Stimulated activated CD8-positive, alpha-beta memory T cell treated with anti-CD3 and anti-CD28 coated beads, Interleukin-12 subunit alpha, Interleukin-12 subunit beta, amount 100 ng/mL, for 4 hours (primary cell): ENCODE measurements at places on chromosomes 1 and 21.

DNA sequence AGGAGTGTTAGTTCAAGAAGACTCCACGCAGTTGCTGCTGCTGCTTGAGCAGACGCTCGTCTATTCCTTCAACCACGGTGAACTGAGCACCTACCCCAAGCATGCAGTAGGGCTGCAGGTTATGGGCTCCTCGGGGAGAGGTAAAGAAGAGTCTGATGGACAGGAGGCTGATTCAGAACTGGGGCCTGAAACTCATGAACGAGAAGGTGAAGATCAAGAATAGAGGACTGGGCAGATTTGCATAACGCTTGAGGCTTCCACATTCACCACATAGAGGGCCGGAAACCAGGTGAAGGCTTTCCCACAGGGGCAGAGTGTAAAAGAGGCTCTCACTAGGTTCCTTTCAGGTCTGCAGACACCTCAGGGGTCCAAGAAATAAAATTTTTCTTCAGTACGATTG, 9.1 kb downstream of the ABCA4 start:
- no peak for DNase-seq

GRCh38 chr1:205240118-205240517, 12.4 kb downstream of the TMCC2 start:
- DNase-seq: no peak

DNA sequence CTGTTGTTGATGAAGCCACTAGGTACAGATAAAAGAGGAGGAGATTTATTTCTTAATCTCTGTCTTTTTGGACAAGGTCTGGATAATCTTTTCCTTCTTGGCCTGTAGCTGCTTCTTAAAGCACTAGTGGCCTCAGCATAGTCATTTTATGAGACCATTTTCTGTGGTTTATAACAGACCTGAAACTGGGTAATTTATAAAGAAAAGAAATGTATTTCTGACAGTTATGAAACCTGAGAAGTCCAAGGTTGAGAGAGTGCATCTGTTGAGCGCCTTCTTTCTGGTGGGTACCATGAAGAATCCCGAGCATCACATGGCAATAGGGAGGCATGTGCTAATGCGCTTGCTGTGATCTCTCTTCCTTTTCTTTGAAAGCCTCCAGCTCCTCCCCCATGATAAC, 36.7 kb upstream of the PDC start:
- DNase-seq: no peak

DNA sequence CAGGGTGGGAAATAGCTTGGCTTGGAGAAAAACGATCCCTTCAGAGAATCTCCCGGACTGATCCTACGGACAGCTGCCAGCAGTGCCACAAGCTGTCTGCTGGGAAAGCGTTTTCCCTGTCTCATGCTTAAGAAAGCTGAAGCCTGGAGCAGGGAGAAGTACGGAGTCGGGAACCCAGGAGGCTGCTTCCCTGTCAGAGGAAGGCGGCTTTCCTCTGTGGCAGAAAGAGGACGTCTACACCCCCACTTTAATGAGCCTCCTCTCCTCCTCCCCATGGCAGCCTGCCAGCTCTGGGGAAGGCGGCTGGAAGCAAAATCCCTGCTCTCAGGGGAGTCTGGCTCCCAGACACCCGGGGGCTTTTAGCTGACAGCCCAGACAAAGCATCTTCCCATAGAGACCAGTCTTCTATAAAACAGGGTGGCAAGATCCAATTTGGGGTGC, 7.3 kb downstream of the KIF21B start:
- no peak for DNase-seq

GRCh38 chr21:42426876-42427480, 23.3 kb downstream of the UBASH3A start:
- DNase-seq: no peak

- DNase-seq: no peak
These were observed 9.4 kb upstream of the CTBS start for GRCh38 chr1:84583648-84584047.

- no peak for DNase-seq
These were observed 107.4 kb downstream of the LMX1A start for GRCh38 chr1:165248969-165249571.

- no peak for DNase-seq
These were observed 46.3 kb upstream of the CACYBP start for GRCh38 chr1:174953285-174954072.

DNA sequence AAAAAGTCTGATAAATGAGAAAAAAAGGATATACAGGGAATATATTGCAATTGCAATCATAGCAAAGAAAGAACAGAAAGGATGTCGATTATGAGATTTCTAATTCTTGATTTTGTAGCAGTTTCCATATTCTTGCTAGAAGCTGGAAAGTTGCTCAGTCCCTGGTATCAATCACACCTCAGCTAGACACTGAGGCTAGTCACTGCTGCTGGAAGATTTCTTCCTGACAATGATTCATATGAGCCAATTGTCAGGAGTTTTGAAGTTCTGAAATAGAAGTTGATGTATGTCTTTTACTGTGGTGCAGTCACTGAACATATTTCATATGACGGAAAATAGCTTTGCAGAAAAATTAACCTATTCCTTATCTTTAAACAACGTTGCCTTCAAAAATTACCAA, 208.4 kb upstream of the C1orf105 start:
- DNase-seq: no peak

GRCh38 chr1:211589782-211590721, 11.1 kb upstream of the SLC30A1 start:
- DNase-seq: no peak

DNA sequence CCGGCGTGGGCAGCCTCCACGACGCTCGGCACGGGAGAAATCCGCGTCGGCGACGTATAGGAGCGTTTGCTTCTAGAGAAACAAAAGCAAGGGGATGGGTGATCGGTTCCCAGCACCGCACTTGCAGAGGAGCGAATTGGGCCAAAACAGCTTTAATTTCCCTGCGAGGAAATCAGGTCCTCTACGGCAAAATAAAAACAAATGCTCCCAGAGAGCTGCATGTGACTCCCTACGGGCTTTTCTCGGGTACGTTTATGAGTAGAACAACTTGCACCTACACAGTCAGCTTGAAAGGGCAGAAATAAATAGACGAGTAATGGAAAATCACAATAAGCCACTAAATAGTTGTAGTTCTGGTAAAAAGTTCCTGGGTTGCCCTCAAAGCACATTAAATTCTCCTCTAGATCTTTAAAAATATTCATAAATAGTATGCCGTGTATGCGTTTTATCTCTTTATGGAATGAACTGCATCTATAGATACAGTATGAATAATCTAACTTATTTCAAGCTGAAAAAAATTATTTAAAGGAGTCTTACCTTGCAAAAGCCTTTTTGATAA, 1.2 kb downstream of the NHLH2 start:
- no peak for DNase-seq

DNA sequence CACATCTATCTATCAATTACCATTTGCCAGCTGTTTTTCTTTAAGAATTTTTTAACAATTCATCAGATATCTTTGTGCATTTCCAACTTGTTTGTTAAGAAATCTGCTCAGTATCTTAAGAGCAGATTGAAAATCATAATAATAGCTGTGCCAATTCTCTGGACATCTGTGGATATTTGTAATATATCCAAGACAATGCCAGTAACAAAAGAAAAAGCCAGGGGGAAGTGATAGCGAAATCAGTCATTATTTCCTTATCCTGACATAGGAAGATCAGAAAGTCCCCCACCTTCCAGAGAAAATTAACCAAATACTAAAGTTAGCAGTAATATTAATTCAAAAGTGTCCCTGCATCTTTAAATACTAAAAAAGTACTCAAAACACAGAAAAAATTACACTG, 217.1 kb downstream of the RERE start:
- DNase-seq: no peak

DNA sequence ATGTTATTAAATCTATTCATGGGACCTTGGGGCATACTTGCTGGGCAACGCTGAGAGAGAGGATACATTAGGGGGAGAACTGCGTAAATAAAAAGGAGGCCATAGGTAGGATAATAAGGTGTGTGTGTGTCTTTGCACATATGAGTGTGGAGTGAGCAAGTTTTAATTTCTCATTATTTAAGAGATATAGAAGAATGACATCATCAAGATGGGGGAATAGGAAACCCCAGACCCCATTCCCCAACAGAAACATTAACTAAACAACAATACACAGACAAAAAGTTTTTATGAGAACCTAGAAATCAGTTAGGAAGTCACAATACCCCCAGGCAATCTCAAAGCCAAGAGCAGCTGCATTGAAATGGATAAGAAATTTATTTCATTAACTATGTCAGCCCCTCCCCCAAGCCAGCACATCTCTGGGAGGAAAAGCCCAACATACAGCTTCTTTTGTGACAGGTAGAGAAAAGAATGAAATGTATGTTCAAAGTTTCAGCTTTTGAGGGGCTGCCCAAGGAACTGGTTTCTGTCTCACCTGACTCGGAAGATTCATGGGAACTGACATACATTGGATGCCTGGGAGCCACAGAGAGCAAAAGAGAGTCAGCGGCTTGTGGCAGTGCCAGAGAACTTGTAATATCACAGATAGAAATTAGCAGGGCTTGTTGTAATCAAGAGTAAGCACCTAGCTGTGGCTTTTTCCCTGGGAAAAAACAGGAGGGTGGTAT, 234.3 kb upstream of the NFIA start:
- no peak for DNase-seq

DNA sequence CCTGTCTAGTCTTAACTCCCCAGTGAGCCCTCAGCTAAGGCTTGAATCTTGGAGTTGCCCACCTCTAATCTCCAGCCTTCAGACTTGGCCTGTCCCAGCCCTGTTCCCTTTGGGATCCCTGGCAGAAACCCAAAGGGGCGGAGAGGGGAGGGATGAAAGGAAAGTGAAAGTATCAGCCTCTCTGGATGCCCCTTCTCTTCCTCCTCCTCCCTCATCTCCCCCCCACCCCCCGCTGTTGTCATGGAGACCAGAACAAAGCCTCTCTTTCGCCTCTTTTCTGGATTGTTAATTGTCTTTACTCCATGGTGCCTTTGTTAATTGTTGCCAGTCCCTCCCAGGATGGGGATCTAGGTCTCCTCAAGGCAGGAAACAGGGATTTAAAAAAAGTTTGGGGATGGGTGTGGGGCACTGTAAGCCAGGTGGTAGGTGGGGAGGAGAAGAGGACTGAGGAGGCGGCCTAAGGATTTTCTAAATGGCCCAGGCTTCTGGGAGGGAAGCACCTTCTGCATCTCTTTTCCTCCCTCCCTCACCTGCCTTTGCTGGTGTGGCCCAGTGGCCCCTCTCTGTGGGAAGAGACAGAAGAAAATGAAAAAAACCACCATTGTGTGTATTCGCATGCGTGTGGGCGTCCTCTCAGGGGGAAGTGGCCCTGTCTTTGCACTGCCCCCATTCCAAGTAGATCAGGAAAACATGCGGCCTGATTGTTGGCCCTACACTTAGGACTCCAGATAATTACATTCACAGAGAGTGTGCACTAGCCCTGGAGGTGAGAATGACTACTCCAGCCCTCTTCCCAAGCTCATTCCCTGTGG, 7.5 kb upstream of the SOX13 start:
- no peak for DNase-seq

GRCh38 chr21:26421724-26422123, 151.4 kb downstream of the CYYR1 start:
- DNase-seq: no peak

DNA sequence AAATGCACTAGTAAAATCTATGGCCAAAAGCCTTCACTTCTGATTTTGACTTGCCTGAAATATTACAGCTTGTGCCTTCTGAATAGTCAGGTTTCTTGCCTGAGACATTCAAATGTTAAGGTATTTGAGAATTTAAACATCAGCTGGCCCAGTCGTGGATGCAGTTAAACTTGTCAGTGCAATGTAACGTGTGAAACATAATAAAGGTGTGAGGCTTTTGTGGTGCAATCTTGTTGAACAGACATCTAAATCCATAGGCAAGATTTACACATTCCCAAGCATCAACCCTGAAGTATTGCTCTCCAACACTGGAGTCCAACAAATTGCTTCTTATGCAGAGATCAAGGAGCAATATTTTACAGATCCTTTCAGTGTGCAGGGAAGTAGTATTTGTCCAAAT, 4.4 kb downstream of the CCN1 start:
- no peak for DNase-seq
